ENCODE measurements at places on chromosomes 2 and 18.

GRCh38 chr2:27249891-27250651 lies 12.8 kb downstream of the SLC30A3 start:
- peak; percentile 43 for DNase-seq

GRCh38 chr2:128180031-128180430 lies 89.0 kb downstream of the UGGT1 start:
- no peak for DNase-seq

GRCh38 chr2:24021122-24021998 lies 11.5 kb downstream of the MFSD2B start:
- DNase-seq, result peak; percentile 71

GRCh38 chr2:212549941-212550340 lies 11.3 kb upstream of the ERBB4 start:
- DNase-seq, result no peak

DNA sequence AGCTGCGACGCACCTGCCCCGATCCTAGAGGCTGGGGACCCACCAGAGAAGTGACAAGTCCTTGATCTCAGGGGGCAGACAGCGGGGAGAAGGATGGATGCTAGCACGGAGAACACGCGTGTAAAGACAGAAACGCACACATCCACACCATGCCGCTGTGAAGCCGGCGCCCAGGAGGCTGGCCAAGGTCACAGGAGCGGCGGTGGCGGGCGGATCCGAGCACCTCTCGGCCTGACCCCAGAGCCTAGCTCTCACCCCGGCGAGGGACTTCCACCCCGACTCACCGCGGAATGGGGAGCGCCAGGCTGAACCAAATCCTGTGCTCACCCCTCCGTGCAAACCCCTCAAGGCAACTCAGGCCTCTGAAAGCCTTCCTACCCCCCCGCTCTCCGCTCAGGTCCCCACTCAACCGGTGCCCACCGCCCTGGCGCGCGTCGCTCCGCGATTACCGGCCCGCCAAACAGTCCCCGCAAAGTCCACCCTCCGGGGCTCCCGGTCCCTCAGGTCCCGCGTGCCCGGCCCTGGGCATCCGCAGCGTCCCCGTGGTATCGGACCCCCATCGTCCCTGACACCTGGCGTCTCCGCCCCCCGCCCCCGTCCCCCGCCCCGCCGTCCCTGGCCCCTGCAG lies 460 bp upstream of the LRRFIP1 start:
- DNase-seq, result no peak

GRCh38 chr2:13558368-13558767 lies 841.6 kb downstream of the TRIB2 start:
- DNase-seq, result peak; percentile 88

DNA sequence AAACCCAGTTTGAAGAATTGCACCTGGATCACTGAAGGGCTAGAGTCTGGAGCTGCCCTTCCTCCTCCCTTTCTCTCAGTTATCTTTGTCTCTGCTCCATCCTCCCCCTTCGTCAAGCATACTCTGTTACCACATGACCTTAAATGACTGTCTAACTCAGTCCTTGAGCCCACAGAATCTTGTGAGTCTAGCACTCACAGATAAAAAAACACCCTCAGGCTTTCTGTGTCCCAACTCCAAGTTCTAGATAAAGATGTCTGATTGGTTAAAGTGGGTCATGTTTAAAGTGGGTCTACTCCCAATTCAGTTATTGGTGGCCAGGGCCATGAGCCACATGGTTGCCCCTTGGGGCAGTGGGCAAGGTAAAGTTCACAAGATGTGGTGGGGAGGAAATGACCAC lies 53.5 kb upstream of the CYP1B1 start:
- DNase-seq, result no peak

- no peak for DNase-seq
Observed at GRCh38 chr18:35736696-35737095, 155.2 kb downstream of the GALNT1 start.

DNA sequence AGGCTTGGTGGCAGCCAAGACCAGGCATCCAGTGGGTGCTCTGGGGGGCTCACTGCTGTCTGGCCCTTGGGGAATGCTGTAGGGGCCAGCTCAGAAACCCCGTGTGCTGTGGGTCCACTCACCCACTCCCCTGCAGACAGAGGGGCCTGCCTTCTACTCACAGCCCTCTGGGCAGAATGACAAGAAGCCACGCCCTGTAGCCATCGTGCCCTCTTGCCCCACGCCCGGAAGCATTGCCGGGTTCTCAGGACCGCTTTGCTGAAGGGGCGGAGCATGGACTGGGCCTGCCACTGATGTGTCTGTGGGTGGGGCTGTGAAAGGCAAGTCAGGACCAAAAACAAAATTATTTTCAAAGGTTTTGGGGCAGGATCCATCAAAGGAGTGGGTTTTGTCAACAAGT lies 27.8 kb downstream of the GLI2 start:
- DNase-seq, result no peak

DNA sequence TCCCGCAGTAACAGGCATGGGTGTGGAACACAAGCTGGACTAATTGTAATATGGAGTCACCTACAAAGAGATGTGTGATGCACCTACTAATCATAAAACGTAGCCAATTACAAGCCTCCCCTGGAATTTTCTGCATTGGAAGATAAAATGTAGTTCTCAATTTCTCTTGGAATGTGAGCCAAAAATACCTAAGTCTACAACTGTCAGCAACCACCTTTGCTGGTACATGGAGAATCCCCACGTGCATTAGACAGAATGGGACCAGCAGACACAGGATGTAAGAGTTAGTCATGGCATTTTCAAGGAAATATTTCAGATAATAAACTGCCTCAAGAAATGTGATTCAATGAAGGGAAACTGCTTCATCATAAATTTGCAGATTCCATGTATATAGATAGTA lies 85.6 kb upstream of the DCC start:
- DNase-seq, result peak; percentile 9

GRCh38 chr18:68740966-68741365 lies 26.1 kb upstream of the TMX3 start:
- no peak for DNase-seq

DNA sequence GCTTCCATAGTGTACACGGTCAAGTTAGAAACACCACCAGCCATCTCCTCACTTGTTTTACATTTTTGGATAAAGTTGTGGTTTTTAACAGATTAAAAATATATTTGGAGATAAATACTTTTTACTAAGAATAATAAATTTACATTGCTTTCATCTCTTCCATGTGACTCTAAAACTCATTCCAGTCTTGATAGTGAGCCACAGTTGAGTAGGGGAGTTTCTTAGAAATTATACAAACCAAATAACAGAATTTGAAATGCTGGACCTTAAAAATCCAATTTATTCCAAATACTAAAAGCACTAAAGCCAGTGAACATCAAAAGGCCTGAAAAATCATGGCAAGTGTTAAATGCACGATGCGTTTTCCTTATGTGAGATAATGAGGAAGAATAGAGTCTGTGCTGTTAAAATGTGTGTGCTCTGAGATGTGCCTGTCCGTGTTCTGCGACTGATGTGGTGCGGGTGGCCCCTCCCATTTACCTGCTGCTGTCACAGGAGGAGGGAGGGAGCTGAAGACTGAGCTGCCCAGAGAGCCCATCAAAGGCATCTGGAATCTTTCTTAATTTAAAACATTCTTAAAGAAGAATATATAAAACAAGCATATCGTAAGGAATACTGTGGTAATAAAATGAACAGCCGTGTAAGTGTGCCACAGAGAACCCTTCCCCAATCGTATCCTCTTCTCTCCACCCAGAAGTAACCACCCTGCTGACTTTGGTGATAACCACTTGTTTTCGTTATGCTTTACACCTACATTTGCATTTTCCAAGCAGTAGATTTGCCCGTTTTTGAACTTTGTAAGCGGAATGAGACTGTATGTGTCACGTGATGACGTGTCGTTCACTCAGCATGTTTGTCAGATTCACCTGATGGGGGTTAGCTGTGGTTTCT lies 57.0 kb upstream of the TXNDC2 start:
- no peak for DNase-seq

GRCh38 chr18:36128907-36129299 lies 237 bp downstream of the SLC39A6 start:
- no peak for DNase-seq

DNA sequence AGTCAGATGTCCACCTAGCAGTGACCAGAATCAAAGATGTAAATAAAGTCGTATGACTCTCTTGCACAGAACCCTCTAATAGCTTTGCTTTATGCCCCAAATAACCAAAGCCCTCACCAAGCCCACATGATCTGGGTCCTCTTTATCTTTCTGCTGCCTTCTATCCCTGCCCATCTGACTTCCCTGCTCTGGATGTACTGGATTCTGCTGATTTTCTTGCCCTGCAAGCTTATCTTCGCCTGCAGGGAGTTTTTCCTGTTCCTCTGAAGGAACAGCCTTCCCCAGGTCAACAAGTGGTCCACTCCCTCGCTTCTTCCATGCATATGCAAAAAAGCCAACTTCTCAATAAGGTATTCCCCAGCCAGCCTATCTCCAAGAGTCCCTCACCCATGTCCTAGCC lies 18.7 kb downstream of the IL36B start:
- no peak for DNase-seq

- DNase-seq, result no peak
Observed at GRCh38 chr2:53655256-53655655, 112.3 kb upstream of the CHAC2 start.

DNA sequence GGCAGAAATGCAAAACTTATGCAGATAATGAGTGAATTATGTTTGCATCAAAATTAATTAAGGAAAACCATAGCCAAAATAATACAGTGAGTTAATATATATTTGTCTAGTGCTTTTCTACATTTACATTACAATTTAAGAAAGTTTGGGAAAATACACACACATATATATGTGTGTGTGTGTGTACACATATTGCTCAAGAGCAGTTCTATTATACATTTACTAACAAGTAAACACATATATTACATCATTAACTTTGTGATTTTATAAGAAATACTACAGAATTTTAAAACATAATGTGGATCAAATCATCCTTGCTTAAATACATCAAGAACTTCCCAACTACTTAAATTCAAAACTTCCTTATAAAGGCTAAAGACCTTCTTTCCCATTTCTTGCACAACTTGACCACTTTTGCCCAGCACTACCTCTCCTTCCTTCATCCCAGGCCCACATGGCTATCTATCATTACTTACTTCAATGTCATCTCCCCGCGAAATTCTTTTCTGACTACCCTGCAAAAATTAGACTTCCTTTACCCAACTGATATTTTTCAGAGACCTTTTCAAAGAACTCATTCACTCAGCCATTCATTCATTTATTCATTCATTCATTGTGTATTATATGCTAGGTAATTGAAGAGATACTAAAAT lies 68.4 kb downstream of the COL5A2 start:
- DNase-seq, result no peak

DNA sequence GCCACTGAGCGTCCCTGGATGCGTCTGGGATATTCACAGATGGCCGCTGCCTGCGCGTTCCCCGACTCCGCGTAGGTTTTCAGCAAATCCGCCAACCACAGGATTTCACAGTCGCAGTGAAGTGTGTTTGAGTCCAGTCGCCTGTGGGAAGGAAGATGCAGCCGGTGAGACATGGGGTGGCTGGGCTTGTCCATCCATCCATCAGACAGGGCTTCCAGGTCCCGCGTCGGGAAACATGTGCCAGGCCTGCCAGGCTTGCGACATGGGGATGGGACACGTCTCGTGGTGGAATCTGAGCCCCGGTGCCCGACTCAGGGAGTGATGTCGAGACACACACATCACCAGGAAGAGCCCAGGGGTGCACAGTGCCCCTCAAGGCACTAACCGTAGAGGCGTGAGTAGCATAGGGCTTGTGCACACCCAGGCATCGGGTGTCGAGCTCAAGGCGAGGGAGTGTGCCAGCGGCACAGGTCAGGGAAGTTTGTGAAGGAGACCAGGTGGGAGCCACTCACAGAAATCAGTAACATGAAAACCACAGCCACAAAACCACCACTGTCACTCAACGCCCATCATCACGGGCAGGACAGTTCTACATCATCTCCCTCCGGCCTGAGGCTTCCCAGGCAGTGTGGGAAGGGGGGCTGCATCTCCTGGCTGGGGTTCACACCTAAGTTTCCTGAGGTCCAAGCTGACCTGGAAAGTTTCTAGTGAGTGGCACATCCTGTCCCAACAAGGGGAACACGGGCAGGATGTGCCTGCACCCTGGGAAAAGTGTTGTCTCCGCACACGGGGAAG lies 63.9 kb downstream of the PXDN start:
- DNase-seq, result no peak

DNA sequence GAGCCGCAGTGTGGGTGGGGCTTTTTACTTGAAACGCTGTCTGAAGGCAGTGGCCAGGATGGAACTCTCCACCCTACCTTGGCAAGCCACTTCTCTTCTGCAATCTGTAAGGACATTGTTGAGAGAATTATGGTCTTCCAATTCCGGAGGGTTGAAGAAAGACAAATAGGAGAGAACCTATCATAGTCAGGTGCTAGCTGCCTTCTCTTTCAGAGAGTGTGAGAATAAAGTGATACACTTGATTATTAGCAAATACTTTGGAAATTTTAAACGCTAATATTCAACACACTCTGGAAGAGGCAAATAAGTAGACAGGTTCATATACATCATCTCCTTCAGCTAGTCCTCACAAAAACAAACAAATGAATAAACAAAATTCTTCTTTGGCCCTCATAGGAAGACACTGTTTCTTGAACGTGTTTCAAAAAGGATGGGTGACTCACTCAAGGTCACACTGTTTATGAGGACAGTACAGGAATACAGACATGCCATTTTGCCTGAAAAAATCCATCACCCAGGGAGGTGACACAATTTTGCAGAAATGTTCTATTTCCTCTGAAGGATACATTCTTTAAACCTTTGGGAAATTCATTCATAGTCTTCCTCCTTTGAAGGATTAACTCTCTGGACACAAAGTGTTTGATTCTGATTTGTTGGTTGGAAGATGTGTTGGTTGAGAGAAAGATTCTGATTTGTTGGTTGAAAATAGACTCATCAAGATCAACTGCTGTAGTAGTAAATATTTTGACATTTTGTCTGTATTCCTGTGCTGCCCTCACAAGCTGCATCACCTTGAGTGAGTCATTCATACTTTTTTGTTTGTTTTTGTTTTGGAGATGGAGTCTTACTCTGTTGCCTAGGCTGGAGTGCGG lies 2.2 kb upstream of the IL1RN start:
- DNase-seq, result peak; percentile 44

DNA sequence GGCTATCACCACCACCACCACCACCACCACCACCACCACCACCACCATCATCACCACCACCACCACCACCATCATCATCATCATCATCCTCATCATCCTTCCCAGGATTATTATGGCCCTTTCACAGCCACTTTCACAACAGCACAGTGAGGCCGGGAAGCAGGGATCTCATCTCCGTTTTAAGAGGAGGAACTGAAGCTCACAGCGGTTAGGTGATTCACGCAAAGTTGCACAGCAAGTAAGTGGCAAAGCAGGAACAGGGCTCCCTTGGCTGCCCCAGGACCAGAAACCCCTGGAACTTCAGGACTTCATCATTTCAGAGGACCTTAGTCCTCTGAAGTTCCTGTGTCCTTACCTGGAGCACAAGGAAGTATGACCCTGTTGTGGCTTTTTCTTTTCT lies 26.8 kb downstream of the MRPL35 start:
- no peak for DNase-seq
